Lower lobe of right lung (tissue), 2 donors: ENCODE measurements at places on chromosomes 7 and 10. TPM values are rescaled to one million over a fixed set of nuclear protein-coding genes. Genes with fewer than 3 reads are reported as not detected.

GRCh38 chr7:159028508-159029401 is 115.9 kb downstream of the VIPR2 start:
- no peak overlapping the region for H3K4me3 ChIP-seq
- H3K4me1 ChIP-seq: no peaks in the 10 kb centered on the region
- DNase-seq: no peak
- no peaks in the 10 kb centered on the region for H3K36me3 ChIP-seq

DNA sequence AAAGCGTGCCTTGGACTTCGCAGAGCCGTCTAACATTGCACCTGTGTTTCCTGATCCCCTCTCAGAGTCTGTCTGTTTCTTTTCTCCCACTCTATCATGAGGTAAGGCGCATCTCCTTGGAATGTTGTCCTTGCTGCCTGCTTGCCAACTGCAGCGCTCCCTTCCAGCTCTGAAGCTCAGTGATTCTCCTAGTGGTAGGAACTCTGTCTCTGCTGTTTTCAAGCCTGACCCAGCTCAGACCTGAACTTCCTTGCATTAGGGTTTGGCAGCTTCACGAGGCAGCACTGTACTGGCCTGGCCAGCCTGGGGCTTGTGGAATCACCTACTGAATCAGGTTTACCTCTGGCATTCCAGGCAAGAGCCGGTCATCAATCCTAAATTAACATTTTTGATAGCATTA is 123.9 kb downstream of the CREB5 start:
- no peak overlapping the region for H3K4me3 ChIP-seq
- no peaks in the 10 kb centered on the region for H3K4me1 ChIP-seq
- DNase-seq: no peak
- no peak overlapping the region for H3K27ac ChIP-seq

DNA sequence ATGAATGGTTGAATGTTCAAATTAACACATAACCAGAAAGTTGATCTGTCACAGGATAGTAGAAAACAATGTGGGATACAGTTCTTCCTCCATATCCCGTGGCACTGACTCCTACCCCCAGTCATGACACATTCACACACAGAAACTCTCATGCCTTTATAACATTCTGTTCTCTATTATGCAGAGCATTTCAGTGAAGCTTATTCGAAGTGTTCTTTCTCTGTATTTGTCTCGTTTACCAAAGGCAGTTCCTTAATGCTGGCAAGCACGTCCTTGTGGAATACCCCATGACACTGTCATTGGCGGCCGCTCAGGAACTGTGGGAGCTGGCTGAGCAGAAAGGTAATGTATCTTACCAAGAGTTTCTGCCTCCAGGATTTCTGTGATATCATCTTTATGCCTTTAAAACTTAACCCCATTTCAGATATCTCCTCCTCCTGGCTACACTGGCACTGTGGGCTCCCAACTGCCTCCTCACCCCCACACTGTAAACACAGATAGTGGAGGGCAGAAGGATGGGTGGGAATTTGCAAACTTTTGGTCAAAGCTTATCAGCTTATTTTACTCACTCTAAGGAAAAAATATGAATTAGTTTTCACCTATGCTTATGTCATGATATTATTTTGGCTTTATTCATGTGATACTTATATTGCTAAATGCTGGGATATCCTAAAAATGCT is 34.1 kb downstream of the BLVRA start:
- peaks cover 98% of the 10 kb centered on the region for H3K36me3 ChIP-seq
- H3K27ac ChIP-seq: no peak overlapping the region
- no peaks in the 10 kb centered on the region for H3K27me3 ChIP-seq

DNA sequence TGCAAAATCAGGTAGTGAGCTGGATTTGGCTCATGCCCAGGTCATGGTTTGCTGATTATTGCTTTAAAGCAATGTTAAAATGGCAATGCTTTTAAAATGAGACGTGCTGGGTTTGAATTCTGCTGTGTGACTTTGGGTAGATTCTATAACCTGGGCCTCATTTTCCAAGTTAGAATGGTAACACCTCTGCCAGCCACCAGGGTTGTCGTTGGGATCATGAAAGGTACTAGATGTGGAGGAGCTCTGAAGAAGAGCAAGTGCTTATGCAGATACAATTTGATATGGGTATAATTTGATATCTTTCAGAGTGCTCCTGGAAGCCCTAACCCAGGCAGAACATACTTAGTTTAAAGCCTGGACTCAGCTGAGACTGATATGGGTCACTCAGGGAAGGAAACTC is 60.0 kb downstream of the EVX1 start:
- H3K36me3 ChIP-seq: no peaks in the 10 kb centered on the region
- no peak overlapping the region for H3K4me3 ChIP-seq
- H3K4me1 ChIP-seq: no peaks in the 10 kb centered on the region
- H3K27ac ChIP-seq: no peak overlapping the region
- no peak for DNase-seq

DNA sequence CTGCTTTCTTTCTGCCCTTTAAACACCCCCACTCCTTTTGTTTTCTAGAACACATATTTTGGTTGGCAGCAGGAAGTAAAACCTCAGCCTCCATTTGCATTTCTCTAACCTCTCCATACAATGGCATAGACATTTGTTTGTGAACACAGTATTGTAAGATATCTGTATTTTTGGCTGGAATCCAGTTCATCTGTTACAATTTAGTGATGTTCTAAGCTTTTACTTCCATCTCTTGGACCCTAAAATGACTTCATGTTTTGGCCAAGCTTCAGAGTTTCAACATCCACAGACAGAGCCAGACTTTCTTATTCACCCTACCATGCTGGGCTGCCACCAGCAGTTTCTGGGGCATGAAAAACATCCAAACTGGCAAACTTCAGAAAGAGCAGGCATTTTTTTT is 21.1 kb upstream of the AUTS2 start:
- no peaks in the 10 kb centered on the region for H3K36me3 ChIP-seq
- H3K4me1 ChIP-seq: no peaks in the 10 kb centered on the region
- peaks cover 3% of the 10 kb centered on the region for H3K27me3 ChIP-seq
- no peak for DNase-seq
- H3K27ac ChIP-seq: no peak overlapping the region

GRCh38 chr10:123380491-123381085 is 226.4 kb downstream of the BUB3 start:
- H3K27ac ChIP-seq: no peak overlapping the region
- no peak for DNase-seq
- no peaks in the 10 kb centered on the region for H3K36me3 ChIP-seq
- H3K4me3 ChIP-seq: no peak overlapping the region

DNA sequence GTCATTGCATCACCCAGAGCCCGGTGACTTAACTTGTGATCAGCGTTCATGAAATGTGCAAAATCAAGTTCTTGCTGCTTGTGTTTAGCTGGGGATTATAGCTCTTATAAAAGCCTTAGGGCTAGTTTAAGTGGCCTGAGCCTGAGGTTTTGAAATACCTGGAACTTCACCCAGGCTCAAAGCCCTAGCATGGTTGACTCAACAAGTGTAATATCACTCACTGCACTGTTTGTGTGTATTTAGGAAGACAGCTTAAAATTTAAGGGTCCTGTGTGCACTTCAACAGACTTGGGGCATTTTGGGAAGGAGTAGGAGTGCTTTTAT is 489.5 kb downstream of the GATA3 start:
- no peaks in the 10 kb centered on the region for H3K27me3 ChIP-seq
- no peaks in the 10 kb centered on the region for H3K36me3 ChIP-seq
- H3K4me3 ChIP-seq: no peak overlapping the region
- DNase-seq: no peak

- peaks cover 4% of the 10 kb centered on the region for H3K4me1 ChIP-seq
- H3K27ac ChIP-seq: no peak overlapping the region
- no peaks in the 10 kb centered on the region for H3K27me3 ChIP-seq
- H3K36me3 ChIP-seq: no peaks in the 10 kb centered on the region
- H3K4me3 ChIP-seq: no peak overlapping the region
- no peak for DNase-seq
These were observed 48.5 kb downstream of the CALD1 start for GRCh38 chr7:134827889-134828288.

GRCh38 chr7:133436014-133436428 is 183.1 kb downstream of the EXOC4 start:
- no peaks in the 10 kb centered on the region for H3K27me3 ChIP-seq
- H3K4me3 ChIP-seq: no peak overlapping the region

DNA sequence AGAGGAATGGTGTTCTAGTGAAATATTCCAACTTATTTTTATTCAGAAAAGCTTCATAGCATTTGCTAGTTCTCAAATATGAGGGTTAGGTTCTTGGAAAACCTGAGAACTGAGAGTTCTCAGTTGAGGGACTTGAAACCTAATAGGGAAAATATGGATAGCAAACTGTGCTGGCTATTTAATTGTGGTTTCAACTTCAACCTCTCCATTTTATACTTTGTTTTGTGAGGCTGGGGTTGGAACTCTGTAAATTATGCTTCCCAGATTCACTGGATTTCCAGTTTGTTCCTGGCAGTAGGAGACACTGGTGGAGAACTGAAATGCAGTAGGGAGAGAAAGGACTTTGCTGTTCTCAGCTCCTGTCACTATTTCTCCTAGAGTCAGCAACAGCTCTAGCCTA is 52.7 kb downstream of the CDK14 start:
- H3K4me1 ChIP-seq: no peaks in the 10 kb centered on the region
- no peaks in the 10 kb centered on the region for H3K27me3 ChIP-seq
- no peak overlapping the region for H3K27ac ChIP-seq
- no peaks in the 10 kb centered on the region for H3K36me3 ChIP-seq
- no peak overlapping the region for H3K4me3 ChIP-seq
- no peak for DNase-seq

DNA sequence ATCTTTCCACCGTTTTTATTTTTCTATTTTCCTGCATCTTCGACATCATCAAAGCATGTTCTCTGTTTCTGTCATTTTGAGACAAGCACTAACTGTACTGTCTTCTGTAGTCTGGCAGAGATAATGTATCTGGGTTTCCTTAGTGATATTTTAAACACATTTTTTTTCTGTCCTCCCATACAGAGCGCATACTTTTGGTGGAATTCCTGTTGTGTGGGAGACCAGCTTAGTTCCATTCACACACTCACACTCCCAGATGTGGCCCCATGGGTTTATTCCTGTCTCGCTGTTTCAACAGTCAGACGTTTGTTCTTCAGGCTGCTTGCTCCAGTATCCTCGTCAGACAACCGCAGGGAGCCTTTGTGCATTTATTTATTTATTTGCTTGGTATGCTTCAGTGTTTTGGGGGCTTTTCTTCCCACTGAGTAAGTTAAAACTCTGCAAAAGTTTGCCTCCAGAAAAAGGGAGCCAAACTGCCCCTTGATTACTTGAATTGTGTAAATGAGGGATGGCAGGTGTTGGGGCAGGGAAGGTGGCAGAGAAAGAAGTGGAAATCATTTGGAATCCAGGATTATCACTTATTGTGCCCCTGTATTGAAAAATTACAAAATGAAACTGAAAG is 456.8 kb upstream of the KLF6 start:
- H3K27me3 ChIP-seq: no peaks in the 10 kb centered on the region
- peak overlapping the region; percentile 81 for H3K27ac ChIP-seq
- no peaks in the 10 kb centered on the region for H3K36me3 ChIP-seq

GRCh38 chr10:4195213-4195612 is 410.2 kb upstream of the KLF6 start:
- peaks cover 10% of the 10 kb centered on the region for H3K4me1 ChIP-seq
- H3K27ac ChIP-seq: no peak overlapping the region
- H3K27me3 ChIP-seq: no peaks in the 10 kb centered on the region
- DNase-seq: no peak

- no peaks in the 10 kb centered on the region for H3K27me3 ChIP-seq
- DNase-seq: no peak
- no peaks in the 10 kb centered on the region for H3K4me1 ChIP-seq
These were observed 357.6 kb downstream of the DPP6 start for GRCh38 chr7:154409703-154410311.

DNA sequence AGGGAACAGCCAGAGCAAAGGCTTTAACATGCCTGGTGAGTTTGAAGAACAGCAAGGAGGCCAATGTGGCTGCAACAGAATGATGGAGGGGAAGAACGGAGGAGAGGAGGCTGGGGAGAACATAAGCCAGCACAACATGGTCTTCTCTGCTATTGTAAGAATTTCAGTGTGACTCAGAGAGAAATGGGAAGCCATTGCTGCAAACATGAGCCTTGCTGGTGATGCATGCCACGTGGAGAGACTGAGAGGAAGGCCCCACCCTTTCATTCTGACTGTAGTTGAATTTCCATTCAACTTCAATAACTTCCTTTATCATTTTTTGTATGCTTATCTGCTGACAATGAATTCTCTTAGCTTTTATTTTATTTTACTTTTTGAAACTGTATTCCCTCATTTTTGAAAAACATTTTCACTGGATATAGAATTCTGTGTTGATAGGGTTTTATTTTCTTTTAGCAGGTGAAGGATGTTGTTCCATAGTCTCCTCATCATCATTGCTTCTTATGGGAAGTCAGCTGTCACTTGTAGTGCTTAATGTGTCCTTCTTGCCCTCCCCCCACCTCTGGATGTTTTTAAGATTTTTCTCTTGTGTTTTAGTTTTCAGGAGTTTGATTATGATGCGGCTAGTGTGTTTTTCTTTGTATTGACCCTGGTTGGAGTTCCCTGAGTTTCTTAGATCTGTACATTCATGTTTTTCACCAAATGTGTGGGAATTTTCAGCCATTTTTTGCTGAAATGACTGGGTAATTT is 46.4 kb upstream of the LEP start:
- no peak overlapping the region for H3K4me3 ChIP-seq
- no peaks in the 10 kb centered on the region for H3K4me1 ChIP-seq
- no peak for DNase-seq

DNA sequence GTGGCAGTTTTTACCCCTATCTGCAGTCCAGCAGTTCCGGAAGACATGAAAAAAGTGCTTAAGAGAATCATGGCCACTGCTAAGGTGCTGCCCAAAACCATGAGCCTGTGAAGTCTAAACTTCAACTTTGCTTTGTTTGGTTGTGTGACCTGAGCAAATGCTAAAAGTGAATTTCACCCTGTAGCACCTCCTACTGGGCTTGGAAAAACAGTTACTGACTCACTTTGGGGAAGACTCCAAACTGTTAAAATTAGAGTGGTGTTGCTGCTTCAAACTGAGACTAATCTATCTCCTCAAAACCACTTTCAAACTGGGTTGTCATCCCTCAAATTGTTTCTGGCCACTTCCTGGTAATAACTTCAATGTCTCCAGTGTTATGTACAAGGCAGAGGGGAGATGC is 21.3 kb downstream of the MKX start:
- H3K4me3 ChIP-seq: no peak overlapping the region
- no peaks in the 10 kb centered on the region for H3K27me3 ChIP-seq
- no peak for DNase-seq
- H3K4me1 ChIP-seq: no peaks in the 10 kb centered on the region
- no peak overlapping the region for H3K27ac ChIP-seq

GRCh38 chr10:7846591-7846990 is 28.3 kb downstream of the TAF3 start:
- no peak for DNase-seq
- H3K27ac ChIP-seq: no peak overlapping the region
- no peaks in the 10 kb centered on the region for H3K4me1 ChIP-seq
- H3K27me3 ChIP-seq: no peaks in the 10 kb centered on the region
- no peak overlapping the region for H3K4me3 ChIP-seq

Gene FAM25A
- total RNA-seq: not detected

Gene NEURL1
- 0.95 TPM for total RNA-seq

Gene PRSS2
- total RNA-seq: not detected

Gene FAM241B
- 5.0 TPM for total RNA-seq

Gene ZNF804B
- total RNA-seq: not detected

Gene FAM237B
- not detected for total RNA-seq

Gene CCDC3
- total RNA-seq: 10.5 TPM

Gene DKK1
- total RNA-seq: 2.5 TPM

Gene RBP4
- total RNA-seq: 17.4 TPM

Gene SPDYE1
- total RNA-seq: not detected

Gene SAMD9L
- total RNA-seq: 64.4 TPM

Gene SPDYE5
- total RNA-seq: not detected
